Islet precursor cell (in vitro differentiated cells): ENCODE measurements at places on chromosomes 3 and 15.

GRCh38 chr3:62454916-62455315, 81.6 kb upstream of the FEZF2 start:
- DNase-seq: no peak

DNA sequence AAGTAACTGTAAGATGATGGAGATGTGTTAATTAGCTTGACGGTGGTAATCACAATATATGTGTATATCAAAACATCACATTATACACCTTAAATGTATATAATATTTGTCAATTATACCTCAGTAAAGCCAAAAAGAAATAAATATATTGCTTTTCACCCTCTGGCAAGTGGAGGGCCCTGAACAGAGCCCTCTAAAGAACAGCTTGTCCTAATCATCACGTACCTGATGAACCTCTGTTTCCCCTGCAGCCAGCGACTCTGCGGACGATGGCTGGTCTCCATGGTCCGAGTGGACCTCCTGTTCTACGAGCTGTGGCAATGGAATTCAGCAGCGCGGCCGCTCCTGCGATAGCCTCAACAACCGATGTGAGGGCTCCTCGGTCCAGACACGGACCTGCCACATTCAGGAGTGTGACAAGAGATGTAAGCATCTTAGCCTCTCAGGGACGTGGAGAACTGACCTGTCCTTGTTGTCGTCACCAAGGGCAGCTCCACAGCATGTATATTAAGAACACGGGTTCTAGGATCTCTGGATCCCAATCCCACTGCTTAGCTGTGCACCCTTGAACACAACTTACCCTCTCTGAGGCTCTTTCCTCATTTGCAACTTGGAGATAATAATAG, 6.3 kb downstream of the THBS1 start:
- DNase-seq: no peak

DNA sequence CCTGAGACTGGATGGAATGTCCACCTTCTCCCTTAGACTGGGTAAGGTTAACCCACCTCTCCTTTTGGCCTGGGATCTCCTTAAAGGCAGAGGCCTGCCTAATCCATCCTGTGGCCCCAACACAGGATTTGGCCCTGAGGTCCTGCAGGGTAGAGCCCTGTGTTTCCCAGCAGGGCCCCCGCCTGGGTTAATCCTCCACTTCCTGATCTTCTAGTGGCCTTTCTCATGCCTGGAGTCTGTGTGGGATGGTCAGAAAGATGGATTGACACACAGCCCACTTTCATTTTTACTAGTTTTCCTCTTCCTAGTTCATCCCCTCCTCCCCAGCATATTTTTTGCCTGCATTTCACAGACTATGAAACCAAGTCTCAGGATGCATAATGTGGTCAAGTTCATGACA, 48.9 kb upstream of the SLC6A6 start:
- no peak for DNase-seq

DNA sequence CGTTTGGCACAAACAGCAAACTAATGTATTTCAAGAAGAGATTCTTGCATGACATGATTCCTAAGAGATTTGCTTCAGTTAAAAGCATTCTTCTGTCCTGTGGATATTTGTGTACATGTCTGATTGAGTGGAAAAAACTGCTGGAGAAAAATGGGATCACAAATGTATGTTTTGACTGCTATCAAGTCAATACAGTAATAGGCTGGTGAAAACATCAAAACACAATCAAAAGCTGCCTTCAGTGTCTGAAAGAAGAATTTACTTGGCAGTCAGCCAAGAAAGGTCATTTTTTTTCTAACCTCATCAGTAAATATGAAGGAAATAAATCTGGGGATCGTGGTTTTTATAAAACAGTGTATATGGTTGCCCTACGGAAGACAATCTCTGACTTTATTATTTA, 1214.8 kb downstream of the NSUN3 start:
- DNase-seq: no peak

DNA sequence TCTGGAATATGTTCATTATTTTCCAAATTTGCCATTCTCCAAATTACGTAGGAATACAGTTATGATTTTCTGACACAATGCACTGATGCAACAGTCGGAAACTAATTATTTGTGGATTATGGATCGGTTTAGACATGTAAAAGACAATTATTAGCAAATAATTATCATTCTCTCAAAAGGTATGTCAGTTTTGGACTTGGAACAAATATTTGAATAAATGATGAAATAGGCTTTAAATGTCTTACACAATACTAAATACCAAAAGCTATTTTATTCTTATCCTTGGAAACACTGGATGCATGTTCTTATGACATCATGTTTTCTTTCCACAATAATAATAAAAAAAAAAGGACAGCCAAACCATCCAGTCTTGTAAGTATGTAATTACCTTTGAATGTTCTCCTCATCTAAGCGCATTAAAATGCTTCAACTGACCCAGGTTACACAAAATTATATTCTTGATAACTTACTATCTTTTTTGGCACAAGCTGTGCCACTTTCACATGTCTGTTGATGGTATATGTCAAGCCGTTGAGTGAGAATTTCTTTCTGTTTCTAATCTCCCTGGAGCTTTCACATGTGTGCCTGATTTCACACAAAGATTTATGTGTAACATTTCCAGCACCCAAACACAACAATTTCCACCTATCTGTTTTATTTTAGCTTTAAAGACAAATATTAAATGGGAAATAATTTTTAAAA, 238.5 kb upstream of the ZNF385D start:
- no peak for DNase-seq

DNA sequence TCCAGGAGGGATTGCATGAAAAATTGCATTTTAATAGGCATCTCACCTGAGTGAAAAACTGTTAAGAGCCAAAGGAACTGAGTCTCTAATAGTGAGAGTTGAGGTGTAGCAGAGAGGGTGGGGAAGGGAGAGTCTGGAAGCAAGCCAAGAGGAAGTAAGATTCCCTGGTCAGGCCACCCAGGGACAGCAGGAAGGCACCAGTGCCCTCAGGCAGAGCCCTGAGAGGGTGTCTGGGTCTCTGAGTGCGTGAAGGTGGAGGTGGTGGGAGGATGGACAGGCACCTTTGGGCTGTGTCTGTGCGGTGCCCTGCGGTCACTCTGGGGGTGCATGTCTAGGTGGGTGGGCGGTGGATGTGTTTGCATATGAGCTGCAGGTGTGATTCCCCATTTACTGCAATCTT, 300.4 kb upstream of the ROPN1 start:
- peak; percentile 56 for DNase-seq

GRCh38 chr3:17201538-17201937, 316.8 kb downstream of the PLCL2 start:
- no peak for DNase-seq

GRCh38 chr3:140128631-140129030, 193.6 kb downstream of the CLSTN2 start:
- peak; percentile 75 for DNase-seq

GRCh38 chr3:112086076-112086854, at the start of gene C3orf52:
Gene C3orf52 (plus strand): TSS chr3:112086389. CDS start chr3:112086408, 19 bp downstream.
- DNase-seq: peak; percentile 96

DNA sequence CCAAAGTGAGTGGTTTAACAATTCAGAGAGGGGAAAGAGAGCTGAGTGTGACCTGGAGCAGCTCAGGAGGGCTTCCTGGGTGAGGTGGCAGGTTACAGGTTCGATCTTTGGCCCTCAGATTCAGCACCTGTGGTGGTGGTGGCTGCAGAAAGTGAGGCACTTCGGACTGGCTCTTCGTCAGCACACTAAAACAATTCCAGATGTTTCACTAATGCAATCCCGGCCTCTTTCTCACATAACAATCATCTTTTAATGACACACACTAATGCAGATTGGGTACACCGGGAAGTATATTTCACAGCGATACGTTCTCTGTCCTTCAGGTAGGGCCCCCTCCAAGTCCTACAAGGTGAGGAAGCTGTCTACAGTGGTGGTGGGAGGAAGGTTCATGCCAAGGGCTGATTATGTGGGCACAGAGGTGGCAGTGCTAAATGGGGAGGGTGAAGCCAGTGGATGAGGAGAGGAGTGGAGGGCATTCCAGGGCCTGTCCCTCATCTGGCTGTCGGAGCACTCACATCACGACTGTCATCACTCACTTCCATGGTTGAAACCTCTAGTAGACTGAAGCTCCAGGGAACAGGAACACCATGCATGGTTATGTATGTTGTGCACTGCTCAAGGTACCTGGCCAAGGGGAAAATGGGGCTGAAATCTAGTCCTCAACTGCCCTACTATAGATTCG, 171.1 kb downstream of the RAB11A start:
- DNase-seq: no peak

GRCh38 chr15:74682954-74683353, 12.9 kb downstream of the EDC3 start:
- DNase-seq: no peak

DNA sequence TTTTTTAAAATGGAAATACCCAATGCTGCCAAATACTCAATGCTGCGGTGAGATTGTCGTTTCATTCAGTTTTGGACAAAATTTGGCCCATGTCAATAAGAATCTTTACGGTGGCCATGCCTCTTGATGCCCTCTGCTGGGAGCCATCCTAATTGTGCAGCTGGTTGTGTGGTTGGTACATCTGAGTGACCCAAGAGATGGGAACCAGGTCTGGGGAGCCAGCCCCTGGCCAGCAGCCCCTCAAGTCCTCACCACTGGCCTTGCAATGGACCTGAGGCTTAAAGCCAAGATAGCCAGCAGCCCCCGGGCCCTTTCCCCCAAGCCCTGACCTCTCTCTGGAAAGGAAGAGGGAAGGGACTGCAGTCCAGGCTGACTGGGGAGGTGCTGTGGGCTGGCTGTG, 36.4 kb upstream of the ESYT3 start:
- DNase-seq: no peak

DNA sequence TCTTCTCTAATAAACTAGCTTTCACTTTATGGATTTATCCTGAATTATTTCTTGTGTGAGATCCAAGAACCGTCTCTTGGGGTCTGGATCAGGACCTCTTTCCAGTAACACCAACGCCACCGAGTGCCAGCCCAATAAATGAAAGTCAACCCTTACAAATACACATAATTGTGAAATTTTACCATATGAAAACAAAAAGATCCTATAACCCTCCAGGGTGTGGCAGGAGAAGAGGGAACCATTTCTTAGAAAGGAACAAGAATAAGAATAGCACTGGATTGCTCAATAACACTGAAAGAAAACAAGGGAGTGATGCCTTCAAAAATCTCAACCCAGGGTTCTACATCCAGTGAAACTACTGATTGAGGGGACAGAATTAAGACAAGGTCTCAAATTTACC, 51.6 kb upstream of the ACKR4 start:
- DNase-seq: no peak

GRCh38 chr3:68441054-68441453, 491.3 kb downstream of the TAFA4 start:
- DNase-seq: no peak

DNA sequence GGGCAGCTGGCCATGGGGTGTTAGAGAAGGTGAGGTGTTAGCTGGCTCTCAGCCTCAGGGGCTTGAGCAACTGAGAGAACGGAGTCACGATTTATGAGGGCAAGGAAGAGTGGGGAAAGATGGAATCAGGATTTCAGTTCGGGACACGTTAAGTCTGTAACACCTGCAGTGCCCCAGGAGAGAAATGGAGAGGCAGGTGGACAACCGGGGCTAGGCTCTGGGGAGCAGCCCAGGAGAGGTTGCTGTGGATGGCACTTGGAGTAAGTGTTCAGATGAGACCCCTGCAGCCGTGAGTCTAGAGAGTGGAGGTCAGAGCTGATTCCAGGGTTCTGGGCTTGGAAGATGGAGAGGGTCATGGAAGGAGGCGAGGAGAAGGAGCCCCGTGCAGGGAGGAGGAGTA, 237.9 kb downstream of the OCA2 start:
- DNase-seq: no peak

DNA sequence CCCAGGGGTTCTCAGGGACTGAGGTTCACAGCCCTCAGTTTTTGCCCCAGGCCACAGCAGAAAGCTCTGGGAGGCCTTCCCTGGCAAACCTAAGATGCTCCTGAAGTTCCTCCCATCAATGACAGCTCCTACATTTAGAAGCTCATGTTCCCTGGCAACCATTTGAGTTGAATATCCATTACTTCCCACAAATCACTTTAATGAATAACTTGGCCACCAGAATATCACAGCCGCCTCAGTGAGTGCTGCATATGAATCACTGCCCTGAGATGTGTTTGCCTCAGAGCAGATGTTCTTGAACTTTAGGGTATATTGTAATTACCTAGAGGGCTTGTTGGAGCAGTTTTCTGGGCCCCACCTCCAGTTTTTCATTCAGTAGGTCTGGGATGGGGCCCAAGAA, 27.4 kb downstream of the SLCO2A1 start:
- peak; percentile 37 for DNase-seq

- DNase-seq: peak; percentile 3
These were observed 2.1 kb downstream of the ITGA11 start for GRCh38 chr15:68429691-68430470.

- DNase-seq: no peak
These were observed 341.8 kb upstream of the TBL1XR1 start for GRCh38 chr3:177538750-177539730.

DNA sequence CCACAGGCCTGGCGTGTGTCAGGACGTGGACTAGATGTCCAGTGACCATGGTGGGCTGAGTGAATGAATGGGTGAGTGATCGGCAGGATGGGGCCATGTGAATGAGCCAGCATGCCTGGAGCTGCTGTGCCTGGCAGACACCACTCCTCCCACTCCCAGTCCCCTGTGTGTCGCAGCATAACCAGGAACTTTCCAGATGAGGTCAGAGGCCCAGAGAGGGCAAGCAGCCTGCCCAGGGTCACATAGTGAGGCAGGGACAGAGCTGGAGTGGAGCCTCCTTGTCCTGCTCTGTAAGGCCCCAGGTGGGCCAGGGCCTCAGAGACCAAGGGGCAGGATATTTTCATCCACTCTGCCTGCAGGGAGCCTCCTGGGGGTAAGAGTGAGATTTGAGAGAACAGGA, 6.4 kb downstream of the IQSEC1 start:
- DNase-seq: no peak

GRCh38 chr3:23044463-23044862, 158.7 kb upstream of the UBE2E2 start:
- no peak for DNase-seq

DNA sequence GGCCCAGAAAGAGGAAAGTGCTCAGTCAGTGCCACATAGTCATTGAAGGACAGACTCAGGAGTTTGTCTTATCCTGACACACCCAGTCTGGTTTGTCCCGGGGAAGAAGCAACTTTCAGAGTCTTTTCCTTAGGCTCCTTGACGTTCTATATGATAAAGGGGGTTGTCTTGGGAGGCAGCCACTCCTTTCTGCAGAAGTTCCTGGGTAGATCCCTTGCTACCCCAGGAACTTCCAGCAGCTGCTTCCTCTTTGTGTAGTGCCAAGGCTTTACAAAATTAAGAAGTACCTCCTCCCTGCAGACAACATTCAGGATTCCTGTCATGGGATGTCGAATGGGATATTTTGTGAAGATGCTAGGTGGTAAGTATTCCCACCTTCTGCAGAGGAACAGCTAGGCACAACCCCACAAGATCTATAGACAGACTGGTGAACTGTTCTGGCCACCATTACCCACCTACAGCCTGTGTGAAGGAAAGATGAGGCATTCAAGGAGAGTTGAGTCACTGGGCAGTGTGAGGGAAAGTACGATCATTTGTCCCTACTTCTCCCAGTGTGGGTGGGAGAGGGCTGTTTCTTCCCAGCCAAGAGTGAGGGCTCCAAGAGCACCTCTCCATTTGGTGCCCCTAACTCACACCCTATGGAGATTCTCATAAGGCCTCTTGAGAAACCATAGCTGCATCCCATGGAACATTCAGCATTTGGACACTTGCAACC, 11.3 kb downstream of the TMEM266 start:
- DNase-seq: no peak
